Caki2 (cell line): ENCODE measurements at places on chromosomes 7 and 10.

GRCh38 chr10:48804740-48805182 lies 120.1 kb downstream of the WDFY4 start:
- DNase-seq, result no peak

DNA sequence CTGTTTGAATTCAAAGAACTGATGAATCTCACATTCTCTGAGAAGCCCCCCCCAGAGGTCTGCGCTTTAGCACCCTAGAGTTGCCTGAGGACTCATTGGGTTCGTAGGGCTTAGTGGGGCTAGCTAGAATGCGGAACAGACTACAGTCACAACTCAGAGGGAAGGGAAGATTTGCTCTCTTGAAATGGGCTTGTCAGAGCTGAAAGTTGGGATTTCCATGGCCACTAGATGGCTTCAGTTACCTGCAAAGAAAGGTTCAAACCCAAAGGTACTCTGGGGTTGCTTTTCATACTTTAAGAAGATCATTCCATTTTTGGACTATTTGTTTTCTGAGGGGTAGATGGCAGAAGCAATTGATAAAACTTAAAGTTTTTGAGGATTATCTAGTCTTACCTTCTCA lies 205.0 kb downstream of the BBS9 start:
- DNase-seq, result peak; percentile 23

- no peak for DNase-seq
Measured at GRCh38 chr10:102139281-102140110, 6.7 kb downstream of the PPRC1 start.

DNA sequence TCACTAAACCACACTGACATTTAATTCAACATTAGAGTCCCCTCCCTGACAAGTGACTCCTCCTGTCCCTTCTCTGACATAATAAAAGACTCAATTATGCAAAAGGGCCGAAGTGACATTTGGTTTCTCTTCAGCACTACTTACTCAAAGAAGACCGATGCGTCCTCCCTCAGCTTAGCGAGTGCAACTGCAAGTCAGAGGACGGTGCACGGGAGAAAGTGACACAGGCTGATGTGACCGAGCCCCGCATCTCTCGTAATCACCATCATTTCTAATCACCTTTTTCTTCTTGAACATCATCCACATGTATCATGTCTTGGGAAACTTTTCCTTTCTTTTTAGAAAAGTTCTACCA lies 155.7 kb downstream of the TCERG1L start:
- DNase-seq, result no peak

DNA sequence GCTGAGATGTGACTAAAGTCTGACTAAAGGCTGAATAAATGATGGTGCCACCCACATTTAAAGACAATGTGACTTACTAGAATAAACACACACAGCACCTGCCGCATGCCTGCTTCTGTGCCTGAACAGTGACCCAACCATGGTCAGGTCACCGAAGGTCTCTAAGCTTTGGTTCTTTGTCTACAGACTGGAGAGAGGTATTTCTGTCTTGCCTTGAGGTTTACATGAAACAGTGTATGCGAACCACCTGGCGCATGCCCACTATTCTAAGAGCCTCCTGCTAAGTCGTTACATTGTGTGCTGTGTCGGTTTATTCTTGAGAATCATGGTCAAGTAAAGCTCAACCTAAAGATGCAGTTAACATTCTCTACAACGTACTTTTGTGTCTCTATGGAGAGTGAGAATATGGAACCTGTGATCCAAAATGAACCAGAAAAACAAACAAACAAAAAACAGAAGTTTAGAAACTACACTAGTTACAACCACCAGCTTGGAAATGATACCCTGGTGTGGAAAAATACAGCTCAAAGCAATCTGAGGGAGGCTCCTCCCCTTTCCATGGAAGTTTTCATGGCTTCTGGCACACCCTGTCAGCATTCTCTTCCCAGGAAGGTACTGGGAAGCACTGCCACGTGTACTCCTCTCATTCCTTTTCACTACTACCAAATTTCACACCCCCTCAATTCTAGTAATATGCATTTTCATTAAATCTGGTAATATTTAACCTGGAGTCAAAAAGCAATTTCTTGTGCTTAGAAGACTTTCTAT lies 40.0 kb downstream of the VOPP1 start:
- DNase-seq, result no peak
